ENCODE measurements at places on chromosomes 4 and X.

DNA sequence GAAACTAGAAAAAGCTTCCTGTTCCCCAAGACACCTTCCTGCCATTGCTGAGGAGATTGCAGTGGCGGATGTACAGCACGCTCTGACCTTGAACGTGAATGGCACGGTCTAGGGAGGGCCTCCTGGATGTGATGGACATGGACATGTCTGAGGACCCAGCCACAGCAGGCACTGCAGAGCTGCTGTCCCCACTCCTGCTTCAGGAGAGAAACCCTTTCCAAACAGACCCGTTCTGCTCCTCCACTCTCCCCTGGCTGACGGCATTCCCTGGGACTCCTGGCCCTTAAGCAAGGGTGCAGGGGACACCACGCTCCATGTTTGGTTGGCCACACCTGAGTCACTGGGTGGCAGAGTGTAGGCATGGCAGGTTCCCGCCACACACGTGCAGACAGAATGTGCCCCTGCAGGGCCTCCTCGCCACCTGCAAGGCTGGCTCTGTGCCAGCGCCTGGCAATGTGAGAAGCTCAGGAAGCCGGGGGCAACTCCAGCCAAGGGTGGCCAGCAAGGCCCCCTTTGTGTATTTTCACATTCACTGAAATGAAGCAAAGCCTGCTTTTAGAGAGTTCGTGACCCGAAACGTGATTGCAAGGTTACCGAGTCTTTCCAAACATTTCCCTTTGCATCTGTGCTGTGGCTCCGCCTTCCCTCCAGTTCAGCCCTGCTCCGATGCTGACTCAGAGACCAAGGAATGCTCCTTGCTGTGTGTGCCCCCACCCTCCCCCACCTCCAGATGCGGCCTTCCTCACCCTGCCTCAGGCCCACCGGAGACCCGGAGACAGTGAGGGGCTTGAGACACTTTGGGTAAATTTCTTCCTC is 46.1 kb downstream of the HTRA3 start:
- DNase-seq, result peak; percentile 70

DNA sequence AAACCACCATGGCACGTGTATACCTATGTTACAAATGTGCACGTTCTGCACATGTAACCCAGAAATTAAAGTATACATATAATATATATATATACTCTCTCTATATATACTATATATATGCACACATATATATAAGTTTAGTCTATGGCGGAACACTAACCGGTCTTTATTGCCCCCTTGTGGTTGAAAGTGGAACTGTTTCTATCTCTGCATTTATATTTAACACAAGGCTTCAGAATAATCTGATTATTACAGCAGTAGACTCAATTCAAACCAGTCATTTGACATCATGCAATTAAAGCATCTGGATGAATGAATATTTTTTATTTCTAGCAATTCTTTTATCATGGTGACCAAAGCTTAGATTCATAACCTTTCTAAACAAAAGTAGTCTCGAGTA is 14.6 kb downstream of the RAB9B start:
- DNase-seq, result no peak

GRCh38 chr4:76546759-76547742 is 112.0 kb downstream of the SHROOM3 start:
- DNase-seq, result no peak

DNA sequence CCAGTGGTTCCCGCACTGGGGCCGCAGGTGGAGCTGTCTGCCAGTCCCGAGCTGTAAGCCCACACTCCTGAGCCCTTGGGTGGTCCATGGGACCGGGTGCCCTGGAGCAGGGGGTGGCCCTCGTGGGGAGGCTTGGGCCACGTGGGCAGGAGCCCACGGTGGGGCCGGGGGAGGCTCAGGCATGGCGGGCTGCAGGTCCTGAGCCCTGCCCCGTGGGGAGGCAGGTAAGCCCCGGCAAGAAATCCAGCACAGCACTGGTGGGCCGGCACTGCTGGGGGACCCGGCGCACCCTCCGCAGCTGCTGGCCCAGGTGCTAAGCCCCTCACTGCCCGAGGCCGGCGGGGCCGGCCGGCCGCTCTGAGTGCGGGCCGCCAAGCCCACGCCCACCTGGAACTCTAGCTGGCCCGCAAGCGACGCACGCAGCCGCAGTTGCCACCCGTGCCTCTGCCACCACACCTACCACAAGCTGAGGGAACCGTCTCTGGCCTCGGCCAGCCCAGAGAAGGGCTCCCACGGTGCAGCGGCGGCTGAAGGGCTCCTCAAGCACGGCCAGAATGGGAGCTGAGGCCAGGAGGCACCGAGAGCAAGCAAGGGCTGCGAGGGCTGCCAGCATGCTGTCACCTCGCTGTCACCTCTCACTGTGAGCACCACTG is 2.0 kb upstream of the METAP1 start:
- DNase-seq, result no peak

- no peak for DNase-seq
Measured at GRCh38 chrX:131975851-131976250, 47.3 kb upstream of the STK26 start.

DNA sequence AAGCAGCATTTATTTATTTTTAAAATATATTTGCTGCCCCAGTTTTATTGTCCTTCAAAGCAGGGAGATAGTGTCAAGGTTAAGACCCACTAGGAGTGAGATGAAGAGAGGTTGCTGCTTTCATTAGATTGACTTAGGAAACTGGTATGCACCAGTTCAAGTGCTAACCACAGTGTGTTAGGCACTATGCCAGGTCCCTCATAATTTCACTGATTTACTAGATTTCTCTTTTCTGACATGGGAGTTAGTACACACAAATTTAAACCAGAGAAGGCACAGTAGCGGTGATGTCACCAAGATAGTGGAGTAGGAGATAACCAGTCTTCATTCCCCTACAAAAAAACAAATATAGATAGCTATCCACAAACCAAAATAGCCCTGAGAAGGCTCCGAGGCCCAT is 14.3 kb downstream of the RRAGB start:
- no peak for DNase-seq

GRCh38 chr4:7348946-7349900 is 85.5 kb downstream of the PSAPL1 start:
- no peak for DNase-seq

- no peak for DNase-seq
Measured at GRCh38 chrX:285076-285677, 4.0 kb downstream of the PLCXD1 start.

DNA sequence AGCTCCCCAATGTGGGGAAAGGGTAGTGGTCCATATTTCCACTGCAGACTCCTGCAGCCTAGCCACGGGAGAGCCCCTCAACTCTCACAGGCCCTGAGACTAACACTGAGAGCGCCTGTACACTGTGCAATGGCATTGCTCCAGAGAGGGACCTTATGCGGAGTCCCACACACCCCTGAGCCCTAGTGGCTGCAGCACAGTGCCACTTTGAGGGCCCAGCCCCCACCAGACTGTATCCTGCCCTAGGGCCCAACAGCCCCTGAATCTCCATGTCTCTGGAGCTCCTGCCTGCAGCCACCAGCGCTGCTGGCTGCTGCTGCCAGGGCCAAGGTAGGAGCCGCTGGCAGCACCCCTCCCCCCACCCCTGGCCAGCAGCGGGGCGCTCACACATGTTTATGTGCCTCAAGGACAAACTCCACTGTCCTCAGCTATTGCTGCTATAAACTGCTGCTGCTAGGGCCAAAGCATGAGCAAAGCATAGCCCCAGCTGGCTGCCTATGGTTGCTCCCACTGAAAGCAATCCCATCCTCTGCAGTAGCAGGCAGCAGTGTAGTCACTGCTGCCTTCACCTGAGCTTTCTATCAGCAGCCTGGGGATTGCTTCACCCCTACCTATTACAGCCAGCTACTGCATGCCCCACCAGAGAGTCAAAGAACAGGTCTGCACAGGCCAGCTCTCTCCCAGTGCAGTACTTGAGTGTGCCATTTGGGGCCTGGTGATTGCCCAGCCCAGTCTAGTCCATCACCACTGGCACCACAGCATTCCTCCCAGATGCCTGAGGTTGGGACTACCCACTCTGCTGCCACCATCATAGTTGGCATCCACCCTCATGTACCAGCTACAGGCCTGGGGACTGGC is 24.3 kb downstream of the TMEM154 start:
- no peak for DNase-seq

GRCh38 chr4:9946170-9946569 is 75.1 kb downstream of the SLC2A9 start:
- no peak for DNase-seq

DNA sequence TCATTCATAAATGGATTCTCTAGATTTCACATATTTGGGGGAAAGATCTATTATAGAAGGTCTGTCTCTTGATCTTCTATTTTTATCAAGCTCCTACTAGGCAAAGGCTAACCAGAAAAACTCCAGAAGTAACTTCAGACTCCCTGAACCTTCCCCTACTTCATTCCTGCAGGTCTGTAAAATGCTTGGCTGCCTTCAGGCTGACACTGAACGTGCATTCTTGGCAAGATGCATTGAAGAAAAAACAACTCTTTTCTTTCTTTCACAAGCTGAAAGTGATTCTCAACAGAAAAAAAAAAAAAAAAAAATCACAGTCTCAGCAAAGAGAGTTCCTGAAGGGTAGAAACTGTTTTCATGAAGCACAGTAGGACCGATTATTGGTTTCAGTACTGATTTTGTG is 12.7 kb downstream of the OPHN1 start:
- no peak for DNase-seq

- no peak for DNase-seq
Measured at GRCh38 chr4:72665171-72665968, 96.3 kb upstream of the ADAMTS3 start.

GRCh38 chr4:9811806-9812205 is 30.4 kb downstream of the DRD5 start:
- no peak for DNase-seq

GRCh38 chrX:106263817-106264216 is 95.7 kb downstream of the PWWP3B start:
- DNase-seq, result no peak

GRCh38 chrX:56314334-56314733 is 82.2 kb downstream of the KLF8 start:
- DNase-seq, result no peak

DNA sequence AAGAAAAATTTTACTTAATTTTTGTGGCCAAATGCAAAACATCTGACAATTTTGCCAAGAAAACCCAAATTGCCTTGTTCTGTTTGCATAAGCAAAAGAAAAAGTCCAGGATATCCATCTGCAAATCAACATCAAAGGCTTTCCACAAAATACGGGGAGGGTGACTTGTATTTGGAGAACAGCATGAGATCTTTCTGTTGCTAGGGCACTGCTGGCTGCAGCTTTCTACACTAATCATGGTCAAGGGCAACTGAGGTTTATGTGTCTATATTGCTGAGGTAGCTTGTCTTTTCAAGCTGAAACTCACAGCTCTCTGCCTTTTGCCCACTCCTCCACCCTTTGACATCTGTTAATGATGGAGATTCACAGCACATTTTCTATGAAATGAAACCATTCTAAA is 389.1 kb downstream of the NKX6-1 start:
- DNase-seq, result no peak

- DNase-seq, result no peak
Measured at GRCh38 chrX:97806238-97806637, 922.5 kb downstream of the RPA4 start.

- no peak for DNase-seq
Measured at GRCh38 chr4:7564242-7564641, 129.5 kb upstream of the PSAPL1 start.

DNA sequence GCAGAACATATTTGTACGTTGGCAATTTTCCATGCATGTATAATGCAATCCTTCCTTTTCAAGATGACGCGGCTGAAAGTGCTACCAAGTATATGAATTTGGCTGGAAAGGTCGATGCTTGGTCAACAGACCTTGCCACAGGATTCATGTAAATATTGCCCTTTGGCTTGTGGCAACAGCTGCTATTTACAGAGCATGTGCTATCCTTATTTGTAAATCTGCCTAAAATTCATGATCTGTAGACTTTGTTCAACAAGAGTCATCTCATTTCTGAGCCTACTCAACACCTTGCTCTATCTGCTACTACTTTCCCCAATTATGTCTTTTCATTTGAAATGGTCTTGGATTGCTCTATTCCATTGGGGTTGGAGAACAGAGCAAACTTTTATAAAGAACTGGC is 1.9 kb upstream of the SMARCA1 start:
- no peak for DNase-seq

- DNase-seq, result no peak
Measured at GRCh38 chrX:39725114-39725513, 372.6 kb downstream of the BCOR start.

DNA sequence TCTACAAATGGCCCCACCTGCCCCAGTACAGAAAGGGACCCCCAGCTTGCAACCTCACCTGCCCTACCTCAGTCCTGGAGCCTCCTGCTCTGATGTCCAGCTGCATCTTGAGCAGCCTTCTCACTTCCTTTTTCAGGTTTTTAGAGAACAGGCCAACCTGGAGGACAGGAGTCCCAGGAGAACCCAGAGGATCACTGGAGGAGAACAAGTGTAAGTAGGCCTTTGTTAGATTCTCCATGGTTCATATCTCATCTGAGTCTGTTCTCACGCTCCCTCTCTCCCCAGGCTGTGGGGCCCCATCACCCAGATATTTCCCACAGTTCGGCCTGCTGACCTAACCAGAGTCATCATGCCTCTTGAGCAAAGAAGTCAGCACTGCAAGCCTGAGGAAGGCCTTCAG is 3.6 kb downstream of the MAGEA11 start:
- DNase-seq, result no peak

DNA sequence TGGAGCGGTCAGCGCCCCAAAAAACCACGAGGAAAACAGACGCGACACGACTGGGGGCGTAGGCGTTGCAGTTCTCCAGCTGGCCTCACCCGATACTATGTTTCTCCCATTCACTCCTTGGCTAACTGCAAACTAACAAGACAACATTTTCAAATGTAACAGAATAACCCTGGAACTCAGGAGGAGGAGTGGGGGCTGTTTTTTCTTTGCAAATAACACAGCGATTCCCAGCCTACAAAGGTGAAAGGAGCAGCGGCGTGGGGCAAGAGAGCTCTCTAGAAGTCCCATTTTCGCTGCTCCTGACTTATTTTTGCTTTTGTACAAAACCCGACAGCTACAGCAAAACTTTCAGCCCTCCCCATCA is 1.6 kb downstream of the SOX3 start:
- DNase-seq, result no peak

GRCh38 chr4:154736770-154737169 is 7.0 kb upstream of the LRAT start:
- DNase-seq, result no peak

Measured in right atrium auricular region (tissue), 2 donors.